Chondrocyte (in vitro differentiated cells): ENCODE measurements at places on chromosomes 3 and 15. TPM values are rescaled to one million over a fixed set of nuclear protein-coding genes. Genes with fewer than 3 reads are reported as not detected.

DNA sequence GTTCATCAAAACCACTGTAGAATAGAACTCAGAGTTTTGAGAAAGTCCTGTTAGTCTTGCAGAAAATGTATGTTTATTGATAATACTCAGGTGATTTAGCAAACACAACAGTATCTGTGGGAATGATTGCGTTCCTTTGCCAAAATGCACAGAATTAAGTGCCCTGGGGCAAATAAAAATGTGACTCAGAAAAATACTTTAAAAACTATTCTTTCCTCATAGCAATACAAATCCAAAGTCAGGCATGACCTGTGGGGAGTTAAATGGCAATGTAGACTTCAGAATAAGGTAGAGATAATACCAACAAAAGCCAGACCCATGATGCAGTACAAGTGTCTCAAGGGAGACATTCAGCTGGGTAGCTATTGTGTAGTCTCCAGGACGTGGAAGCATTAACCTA lies 72.3 kb upstream of the SNTN start:
- no peak overlapping the region for H3K4me3 ChIP-seq
- H3K27me3 ChIP-seq, result peaks cover 13% of the 10 kb centered on the region
- H3K27ac ChIP-seq, result no peak overlapping the region
- DNase-seq, result no peak
- H3K4me1 ChIP-seq, result no peaks in the 10 kb centered on the region

GRCh38 chr15:80615783-80616391 lies 79.2 kb upstream of the ABHD17C start:
- no peaks in the 10 kb centered on the region for H3K27me3 ChIP-seq
- H3K4me1 ChIP-seq, result peaks cover 23% of the 10 kb centered on the region
- no peak for DNase-seq
- no peak overlapping the region for H3K27ac ChIP-seq
- H3K36me3 ChIP-seq, result no peaks in the 10 kb centered on the region

Gene ZNF80
- total RNA-seq, result not detected in 3 replicates

Gene COL8A1
- 2,310 to 3,570 TPM (median 2,343 TPM) in 3 replicates for total RNA-seq

Gene CLEC3B
- 47.1 to 105 TPM (median 50.3 TPM) in 3 replicates for total RNA-seq
